ENCODE measurements at places on chromosomes 3 and 15.

- no peak for DNase-seq
Measured at GRCh38 chr3:186824430-186825139, 17.9 kb upstream of the ADIPOQ start.

- DNase-seq = no peak
Measured at GRCh38 chr15:86016750-86017149, 62.9 kb upstream of the AGBL1 start.

DNA sequence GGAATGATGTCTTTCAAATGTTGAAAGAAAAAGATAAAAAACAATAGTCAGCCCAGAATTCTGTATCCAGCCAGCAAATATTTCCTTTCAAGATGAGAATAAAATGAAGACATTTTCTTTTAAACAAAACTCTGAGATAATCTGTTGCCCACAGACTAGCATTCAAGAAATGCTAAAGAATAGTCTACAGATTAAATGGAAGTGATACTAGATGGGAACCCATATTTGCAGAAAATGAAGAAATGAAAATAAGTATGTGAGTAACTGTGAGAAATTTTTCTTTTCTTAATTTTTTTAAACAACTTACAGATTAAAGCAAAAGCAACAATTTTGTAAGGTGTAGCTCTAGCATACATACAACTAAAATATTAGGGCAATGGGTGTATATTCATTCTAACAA, 469.8 kb downstream of the IGSF11 start:
- no peak for DNase-seq

GRCh38 chr15:75736256-75736655, 23.6 kb upstream of the CSPG4 start:
- DNase-seq = no peak

GRCh38 chr3:105274536-105274935, 92.2 kb upstream of the ALCAM start:
- no peak for DNase-seq

- no peak for DNase-seq
Measured at GRCh38 chr3:4504340-4505261, 11.5 kb downstream of the ITPR1 start.

DNA sequence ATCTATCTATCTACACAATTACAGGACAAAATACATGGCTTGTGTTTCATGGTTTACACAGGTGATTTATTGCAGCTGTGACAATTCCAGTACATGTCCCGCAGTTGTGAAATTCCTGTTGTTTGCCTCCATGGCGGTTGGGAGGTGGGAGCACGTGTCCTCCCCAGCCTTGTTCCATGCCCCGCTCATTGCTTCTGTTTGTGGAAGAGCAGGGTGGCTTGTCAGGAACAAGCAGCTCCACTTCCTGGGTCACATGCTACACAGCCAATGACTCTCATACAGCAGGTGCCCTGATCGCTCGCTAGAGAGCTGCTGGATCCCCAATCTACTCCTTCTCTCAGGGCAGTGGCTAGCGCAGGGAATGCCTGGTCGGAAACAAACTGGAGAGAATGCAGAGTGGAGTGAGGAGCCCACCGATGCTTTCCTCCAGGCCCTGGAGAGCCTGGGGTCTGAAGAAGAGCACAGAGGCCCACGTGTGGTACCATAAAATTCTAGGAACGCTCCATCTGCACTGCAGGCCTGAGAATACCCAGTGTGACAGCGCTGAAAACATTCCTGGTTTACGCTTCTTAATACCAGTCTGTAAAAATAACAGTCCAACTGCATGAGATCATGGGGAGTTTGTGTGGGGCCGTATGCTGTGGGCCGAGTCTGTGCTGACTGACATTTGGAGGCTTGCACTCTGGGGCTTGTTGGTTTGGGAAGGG, 270.6 kb upstream of the RGMA start:
- DNase-seq = no peak

DNA sequence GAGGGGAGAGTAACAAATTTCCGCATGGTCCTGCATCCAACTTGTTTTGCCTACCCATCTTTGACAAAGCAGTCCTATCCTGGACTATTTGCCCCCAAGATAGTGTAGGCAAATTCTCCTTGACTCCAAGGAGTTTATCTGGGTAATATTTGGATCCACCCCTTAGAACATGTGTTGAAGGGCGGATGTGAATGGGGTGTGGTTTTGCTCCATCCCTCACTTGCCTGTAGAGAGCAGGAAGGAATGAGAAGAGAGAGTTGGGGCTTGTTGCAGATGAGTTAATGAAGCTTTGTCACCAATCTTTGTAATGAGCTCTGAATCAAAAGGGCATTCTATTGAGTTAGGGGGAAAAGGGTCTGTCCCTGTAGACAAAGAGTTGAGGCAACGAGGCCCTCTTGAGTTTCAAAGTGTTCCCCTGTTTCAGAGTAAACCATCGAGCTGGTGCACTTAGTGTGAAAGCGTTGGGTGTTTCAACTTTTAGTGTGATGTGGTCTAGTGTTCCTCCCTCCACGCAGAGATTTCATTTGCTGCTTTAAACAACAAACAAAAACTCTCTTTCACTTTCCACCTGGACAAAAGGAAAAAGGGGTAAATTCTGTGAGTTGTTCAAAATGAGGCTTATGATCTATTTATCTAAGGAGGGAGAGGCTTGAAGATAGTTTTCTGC, 42.2 kb upstream of the PPARG start:
- DNase-seq = no peak

- no peak for DNase-seq
Measured at GRCh38 chr3:184683900-184684560, 27.8 kb downstream of the MAGEF1 start.

GRCh38 chr3:102238362-102238761, 196.5 kb upstream of the ZPLD1 start:
- no peak for DNase-seq

GRCh38 chr15:43975770-43976169, 149.0 kb downstream of the WDR76 start:
- no peak for DNase-seq

DNA sequence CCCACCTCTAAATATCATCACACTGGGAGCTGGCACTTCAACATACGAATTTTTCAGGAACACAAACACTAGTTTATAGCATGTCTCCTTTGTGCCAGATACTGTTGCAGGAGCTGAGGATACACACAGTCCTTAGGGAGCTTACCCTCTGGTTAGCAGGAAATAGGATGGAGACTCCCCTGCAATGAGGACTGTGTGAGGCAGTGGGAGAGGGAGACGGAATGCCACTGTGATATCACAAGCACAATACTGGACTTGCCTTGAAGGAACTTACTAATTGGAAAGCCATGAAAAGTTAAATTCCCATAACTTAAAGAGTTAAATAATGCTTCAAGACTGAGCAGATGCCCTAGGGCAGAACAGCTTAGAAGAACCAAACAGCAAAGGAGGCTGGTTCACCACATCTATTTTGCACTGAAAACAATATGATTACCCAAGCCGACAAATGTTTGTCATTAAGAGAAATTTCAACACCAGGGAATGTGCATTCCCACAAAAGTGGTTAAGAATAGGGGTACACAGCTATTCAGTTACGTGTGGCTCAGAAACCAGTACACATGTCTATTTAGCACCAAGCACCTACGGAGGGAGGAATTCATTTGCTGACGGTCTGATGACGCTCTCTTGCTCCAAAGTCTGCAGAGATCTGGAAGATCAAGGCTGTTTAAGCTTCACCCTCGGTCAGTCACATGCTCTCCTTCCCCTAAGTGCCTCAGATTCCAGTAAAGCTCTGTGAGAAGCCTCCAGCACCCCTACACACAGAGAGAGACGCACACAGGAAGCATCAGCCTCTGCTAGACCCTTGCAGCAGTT, 5.2 kb downstream of the TBC1D2B start:
- no peak for DNase-seq

- DNase-seq = no peak
Measured at GRCh38 chr3:154105218-154105975, 15.8 kb upstream of the ARHGEF26 start.

GRCh38 chr3:81013360-81013759, 748.1 kb downstream of the GBE1 start:
- no peak for DNase-seq

DNA sequence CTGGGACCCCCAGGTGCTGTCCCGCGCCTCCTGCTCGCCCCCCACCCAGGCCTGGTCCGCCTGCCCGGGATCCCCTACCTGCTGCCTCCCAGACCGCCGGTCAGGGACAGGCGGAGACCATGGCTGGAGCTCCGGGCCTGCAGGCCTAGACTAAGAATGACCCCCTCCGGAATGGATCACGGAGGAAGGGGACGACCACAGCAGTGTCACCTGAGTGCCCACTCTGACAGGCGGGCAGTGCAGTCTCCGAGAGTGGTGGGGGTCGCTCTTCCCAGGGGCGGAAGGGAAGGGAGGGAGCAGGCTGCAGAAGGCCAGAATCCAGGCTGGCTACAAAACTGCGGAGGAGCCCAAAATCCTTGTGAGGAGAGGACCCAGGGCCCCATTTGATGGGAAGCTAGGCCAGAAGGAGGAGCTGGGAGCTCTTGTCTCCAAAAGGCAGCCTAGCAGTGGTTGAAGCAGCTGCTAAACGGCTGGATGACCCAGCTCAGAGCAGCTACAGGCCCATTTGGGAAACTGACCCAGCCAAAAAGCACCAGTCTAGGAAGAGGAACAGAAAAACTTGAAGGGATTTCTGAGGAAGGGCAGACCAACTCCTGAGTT, 908 bp upstream of the RAB43 start:
- no peak for DNase-seq

Data from GM13976 (cell line).